ENCODE measurements at places on chromosomes 7 and 10.

- peak; percentile 25 for DNase-seq
Observed at GRCh38 chr10:71725998-71726579, 6.5 kb upstream of the C10orf105 start.

DNA sequence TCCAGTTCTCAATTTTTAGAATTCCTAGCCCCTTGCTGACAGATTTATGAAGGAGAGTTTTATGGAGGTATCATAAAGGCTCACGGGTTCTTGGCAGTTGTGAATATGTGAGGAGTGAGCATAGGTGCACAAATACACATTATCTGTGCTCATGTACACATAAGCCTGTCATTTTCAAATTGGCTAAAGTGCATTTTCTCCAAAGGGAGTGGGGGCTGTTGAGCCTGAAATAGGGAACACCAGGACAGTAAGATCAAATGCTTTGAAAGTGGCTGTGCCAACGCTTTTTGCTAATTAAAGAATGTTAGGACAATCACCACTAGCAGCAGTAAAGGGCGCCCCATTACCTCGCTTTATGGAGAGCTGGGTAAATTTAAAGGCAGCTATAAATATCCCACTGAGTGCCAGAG lies 8.3 kb upstream of the LRRC4 start:
- no peak for DNase-seq

DNA sequence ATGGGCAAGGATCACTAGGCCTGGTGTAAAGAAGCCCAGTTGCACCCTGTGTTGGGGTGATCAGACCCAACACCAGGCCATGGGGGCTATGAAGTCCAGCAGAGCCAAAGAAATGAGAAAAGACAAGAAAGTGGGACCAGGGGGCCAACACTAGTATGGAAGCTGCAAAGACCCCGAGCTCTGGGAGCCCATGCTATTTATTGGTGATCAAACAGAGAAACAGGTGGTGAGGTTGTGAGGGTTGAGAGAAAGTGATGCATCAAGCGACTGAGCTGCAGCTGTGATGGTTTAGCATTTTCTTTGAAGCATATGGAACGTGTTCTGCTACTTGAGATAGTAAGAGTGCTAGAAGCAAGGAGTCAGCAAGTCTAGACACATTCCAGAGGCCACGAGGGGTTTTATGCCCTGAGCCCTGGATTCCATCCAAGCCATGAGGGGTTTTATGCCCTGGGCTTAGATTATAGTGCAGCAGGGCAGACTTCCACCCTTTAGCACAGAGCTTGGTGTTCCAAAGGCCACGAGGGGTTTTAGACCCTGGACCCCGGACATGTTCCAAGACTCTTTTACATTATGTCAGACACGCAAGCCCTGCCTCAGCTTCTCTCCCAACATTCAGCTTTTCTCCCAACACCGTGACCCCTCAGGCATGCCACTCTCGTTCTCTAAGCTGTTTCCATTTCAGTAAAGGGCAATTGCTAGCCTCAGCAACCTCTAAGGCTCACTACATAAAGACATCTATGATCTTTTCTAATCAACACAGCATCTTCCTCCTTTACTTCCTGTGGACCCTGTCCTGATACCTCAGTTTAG lies 43.1 kb upstream of the GPAM start:
- DNase-seq: no peak

GRCh38 chr10:87715552-87716347 lies 56.1 kb downstream of the PAPSS2 start:
- no peak for DNase-seq

GRCh38 chr10:86657011-86657395 lies 2.7 kb downstream of the OPN4 start:
- DNase-seq: no peak

- no peak for DNase-seq
Observed at GRCh38 chr10:100000109-100000644, 9.6 kb downstream of the DNMBP start.

GRCh38 chr10:58266826-58267712 lies 625 bp downstream of the IPMK start:
- peak; percentile 17 for DNase-seq

DNA sequence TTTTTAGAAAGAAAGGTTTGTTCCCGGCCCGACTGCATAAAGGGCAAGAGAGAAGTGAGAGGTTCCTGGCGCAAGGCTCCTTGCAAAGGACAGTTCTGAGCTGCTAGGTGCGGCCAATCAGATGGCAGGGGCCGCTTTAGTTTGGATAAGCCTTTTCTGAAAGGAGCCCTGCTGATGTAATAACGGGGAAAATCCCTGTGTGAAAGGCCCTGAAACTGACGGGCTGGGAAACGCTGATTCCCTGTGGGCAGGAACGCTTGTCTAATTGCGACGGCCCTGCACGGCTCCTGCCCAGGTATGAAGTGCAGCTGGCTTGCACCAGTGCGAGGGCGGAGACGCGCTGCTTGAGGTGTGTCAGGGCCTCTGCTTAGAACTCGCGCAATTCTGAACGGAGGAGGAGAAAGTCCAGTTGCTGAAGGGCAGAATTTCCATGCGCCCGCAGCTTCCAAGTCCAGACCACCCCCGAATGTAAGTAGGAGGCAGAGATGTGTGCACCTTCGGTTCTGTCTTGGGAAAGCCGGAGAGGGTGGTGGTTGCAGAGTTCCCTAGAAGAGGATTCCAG lies 30.5 kb downstream of the TACC2 start:
- DNase-seq: no peak

DNA sequence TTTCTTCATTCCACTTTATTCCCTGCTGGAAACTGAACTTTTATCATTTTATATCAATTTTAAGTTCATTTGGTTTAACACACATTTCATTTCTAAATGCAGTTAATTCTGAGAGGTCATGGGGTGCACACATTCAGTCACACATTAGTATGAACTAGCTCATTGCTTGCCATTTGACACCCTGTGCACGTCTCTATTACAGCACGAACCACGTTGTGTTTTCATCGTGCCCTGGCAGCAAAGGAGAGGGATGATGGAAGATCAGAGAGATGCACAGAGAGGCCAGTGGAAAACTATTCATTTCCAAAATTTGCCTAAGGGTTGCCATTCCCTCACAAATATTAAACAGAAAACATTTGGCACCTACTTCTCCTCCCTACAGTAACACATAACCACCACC lies 45.4 kb downstream of the CTNNA3 start:
- no peak for DNase-seq

GRCh38 chr7:74292757-74293576 lies 3.8 kb downstream of the CLIP2 start:
- no peak for DNase-seq

DNA sequence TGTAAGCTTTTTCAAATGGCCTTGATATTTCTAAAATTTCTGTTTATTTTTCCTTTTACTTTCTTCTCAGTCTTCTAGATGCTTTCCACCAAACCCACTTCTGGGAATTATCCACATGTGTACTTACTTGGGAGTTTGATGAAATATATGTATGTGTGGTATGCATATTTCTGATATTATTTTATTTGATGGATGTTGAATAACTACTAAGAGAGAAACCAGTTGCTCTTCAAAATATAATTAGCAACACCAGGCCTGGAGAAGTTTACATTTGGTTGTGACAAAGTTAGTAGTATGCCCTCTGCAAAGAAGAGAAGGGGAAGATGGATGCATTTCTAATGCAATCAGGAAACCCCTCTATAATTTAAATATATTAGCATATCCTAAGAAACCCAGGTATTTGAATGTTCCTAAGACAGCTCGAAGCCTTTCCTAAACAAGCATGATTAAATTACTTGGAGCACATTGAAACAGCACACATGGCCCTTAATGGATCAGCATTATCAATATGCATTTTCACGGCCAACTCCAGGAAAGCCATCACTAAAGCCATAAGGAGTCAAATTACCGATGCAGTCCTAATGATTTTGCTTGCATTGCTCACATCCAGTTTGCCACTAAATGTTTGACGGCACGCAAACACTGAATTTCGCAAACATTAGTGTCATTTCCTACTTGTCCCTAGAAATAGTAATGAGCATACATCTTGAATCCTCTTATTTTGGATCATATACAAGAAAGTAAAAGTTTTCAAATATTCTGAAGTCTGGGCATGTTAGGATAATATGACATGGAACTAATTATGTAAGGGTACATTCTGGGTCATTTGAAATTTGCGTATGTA lies 393.8 kb downstream of the EXOC4 start:
- no peak for DNase-seq

DNA sequence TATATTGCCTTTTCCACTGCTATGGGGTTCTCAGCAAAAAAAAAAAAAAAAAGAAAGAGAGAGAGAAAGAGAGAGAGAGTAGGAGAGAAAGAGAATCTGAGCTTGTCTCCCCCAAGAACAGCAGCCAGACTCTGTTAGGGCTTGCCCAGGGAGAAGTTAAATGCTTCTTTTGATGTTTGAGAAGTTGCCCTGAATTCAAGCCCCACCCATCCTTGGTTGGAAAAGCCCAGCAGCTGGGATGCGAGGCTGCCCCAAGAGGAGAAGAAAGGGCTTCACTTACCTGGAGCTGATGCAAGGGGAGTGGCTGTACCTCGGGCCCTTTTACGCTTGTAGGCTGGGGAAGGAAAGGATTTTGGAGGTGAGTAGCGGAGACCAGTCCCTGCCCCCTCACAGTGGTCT lies 20.9 kb upstream of the MGMT start:
- DNase-seq: no peak

DNA sequence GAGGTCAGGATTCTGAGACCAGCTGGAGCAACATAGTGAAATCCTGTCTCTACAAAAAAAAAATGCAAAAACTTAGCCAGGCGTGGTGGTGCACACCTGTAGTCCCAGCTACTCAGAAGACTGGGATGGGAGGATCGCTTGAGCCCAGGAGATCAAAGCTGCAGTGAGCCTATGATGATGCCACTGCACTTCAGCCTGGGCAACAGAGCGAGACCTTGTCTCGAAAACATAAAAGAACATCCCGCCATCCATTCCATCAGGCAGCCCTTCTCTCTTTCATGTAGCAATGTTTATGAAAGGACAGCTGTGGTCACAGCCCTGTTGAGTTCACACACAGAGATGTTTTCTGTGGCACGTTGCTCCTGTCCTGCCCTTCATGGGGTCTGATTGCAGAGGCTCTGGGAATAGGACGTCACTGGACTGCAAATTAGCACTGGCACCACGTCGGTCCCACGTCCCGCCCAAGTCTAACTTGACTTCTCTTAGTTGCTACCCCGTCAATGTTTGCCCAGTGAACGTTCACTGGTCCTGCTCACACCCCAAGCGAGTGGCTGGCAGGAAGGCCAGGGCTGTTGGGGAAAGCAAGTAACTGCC lies 64.5 kb upstream of the MYL10 start:
- no peak for DNase-seq

GRCh38 chr7:143171697-143172096 lies 11.5 kb upstream of the TAS2R39 start:
- no peak for DNase-seq

GRCh38 chr7:50307368-50308032 lies 3.0 kb downstream of the IKZF1 start:
- peak; percentile 50 for DNase-seq

DNA sequence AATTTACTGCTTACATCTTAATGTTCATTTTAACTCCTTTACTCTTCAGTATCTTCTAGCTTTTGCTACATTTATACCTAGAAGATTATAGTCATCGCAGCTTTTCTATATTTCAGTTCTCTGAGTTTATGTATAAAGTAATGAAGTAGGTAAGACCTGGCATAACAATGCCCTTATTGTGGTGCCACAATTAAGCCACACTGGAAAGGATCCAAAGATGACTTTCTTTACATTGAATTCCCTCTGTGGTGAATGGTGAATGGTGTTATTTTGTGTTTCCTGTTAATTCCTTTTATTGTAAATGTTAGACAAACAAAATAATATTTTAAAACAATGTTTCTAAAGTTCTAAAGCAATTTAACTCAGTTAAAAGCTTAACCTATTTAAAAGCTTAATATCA lies 36.2 kb downstream of the SEMA3D start:
- no peak for DNase-seq

GRCh38 chr10:3750854-3751253 lies 34.2 kb downstream of the KLF6 start:
- DNase-seq: no peak

DNA sequence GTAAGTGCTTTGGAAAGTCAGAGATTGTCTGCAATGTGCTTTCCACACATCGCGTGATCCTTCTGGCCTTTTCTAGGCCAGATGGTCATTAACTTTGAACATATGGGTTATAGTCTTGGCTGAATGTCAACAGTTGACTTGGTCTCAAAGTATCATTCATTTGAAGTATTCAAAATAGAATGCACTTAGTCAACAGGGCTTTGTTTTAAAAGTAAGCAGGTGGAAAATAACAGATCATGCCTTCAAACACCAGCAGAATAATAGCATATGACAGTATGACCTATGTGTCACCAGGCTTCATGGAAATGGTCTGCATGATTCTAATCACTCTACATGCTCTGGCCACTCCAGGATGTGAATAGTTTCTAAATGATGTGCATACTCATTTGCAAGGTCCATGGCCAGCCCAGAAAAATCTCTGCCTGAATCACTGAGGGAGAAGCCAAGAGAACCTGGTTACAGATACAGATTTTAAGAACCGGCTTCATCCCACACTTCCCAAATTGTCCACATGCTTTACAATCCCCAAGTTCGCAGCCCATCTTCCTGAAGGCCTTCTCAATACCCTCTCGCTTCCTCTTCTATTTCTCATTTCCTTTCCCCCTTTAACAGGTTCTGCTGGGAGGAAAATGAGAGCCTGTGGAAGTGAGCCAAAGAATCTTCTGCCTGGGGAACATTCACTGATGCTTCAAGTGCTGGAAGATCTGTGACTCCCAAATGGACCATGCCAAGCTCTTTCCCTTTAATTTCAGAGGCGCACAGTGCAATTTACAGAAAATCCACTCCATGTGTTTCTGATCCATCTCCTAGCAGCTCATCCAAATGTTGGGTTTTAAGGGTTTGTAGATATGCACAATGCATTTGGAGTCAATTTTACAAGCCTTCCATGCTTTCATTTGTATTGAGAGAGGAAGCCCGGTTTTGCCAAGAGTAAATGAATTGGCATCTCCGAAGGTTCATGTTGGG lies 122.8 kb upstream of the GDF10 start:
- no peak for DNase-seq

DNA sequence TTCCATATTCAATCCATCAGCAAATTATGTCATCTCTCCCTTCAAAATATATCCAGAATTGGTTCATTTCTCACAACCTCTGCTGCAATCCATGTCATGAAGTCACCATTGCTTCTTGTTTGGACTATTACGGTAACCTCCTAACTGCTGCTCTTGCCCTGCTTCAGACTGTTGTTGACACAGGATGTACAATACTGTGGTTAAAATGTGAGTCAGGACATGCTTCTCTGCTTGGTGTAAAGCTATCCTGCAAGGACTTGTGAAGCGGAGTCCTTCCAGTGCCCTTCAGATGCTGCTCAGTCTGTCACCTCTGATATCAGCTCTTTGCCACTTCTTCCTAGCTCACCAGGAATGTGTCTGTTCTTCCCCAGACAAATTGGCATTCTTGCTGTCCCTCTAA lies 10.4 kb upstream of the NXPH1 start:
- DNase-seq: no peak

- no peak for DNase-seq
Observed at GRCh38 chr7:127539116-127539515, 46.3 kb downstream of the GCC1 start.

Measured in activated T-helper 1 cell treated with Interleukin-2 at 50 U/mL for 16 hours (primary cell).